Stimulated activated CD8-positive, alpha-beta memory T cell treated with anti-CD3 and anti-CD28 coated beads, Interleukin-15, amount 100 ng/mL, for 1 hour (primary cell): ENCODE measurements at places on chromosomes 2 and 18.

DNA sequence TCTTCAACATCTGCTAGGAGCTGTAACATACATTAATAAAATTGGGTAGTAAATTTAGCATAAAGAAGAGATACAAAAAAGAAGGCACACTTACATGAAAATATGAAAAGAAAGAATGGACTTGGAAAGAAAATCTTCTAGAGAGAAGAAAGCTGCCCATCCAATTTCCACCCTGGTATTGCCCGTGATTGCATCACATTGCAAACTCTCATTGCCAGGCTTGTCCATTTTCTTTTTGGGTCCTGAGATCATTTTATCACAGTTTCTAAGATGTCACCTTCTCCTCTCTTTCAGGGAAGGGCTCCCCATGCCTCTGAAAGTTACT, 321.5 kb downstream of the RND3 start:
- no peak for DNase-seq

GRCh38 chr2:166773308-166773949, 114.9 kb upstream of the XIRP2 start:
- DNase-seq, result no peak

DNA sequence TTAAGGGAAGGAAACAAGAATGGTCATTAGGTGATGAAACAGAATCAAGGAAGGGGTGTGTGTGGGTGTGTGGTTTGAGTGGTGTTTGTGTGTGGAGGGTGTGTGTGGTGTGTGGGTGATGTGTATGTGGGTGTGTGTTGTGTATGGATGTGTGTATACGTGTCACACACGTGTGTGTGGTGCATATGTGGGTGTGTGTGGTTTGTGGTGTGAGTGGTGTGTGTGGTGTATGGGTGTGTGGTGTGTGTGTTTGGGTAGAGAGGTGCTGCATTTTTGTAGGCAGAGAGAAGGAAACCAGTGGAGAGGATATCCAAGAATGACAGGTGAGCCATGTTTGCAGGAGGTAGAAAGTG, 1.1 kb upstream of the CEP192 start:
- DNase-seq, result no peak

- DNase-seq, result no peak
These were observed 34.2 kb downstream of the SAP130 start for GRCh38 chr2:127993659-127994058.
